ENCODE measurements at places on chromosomes 3 and 15. TPM values are rescaled to one million over a fixed set of nuclear protein-coding genes. Genes with fewer than 3 reads are reported as not detected.

The GRM2 gene
- 11.6 TPM for polyA plus RNA-seq

The LSMEM2 gene
- not detected for polyA plus RNA-seq

The LMCD1 gene
- 3.5 TPM for polyA plus RNA-seq

The CMTM8 gene
- polyA plus RNA-seq, result not detected

The UTS2B gene
- 0.46 TPM for polyA plus RNA-seq

The INSYN1 gene
- polyA plus RNA-seq, result 21.3 TPM

The UNC45A gene
- polyA plus RNA-seq, result 51.4 TPM

The NXPE3 gene
- 6.6 TPM for polyA plus RNA-seq

The SLC6A11 gene
- polyA plus RNA-seq, result 4.2 TPM

The LRRC31 gene
- polyA plus RNA-seq, result not detected

The MKRN3 gene
- polyA plus RNA-seq, result 13.9 TPM

The STAC gene
- polyA plus RNA-seq, result 5.5 TPM

The GPR149 gene
- 10.7 TPM for polyA plus RNA-seq

The CD200R1 gene
- polyA plus RNA-seq, result 0.72 TPM

The SLC24A5 gene
- polyA plus RNA-seq, result 0.76 TPM

The FBLN2 gene
- polyA plus RNA-seq, result 0.30 TPM

The ARHGAP11A gene
- polyA plus RNA-seq, result 0.50 TPM

The CDC25A gene
- polyA plus RNA-seq, result 9.8 TPM

The OIP5 gene
- 0.92 TPM for polyA plus RNA-seq

The TPRG1 gene
- polyA plus RNA-seq, result 1.6 TPM

The RLBP1 gene
- polyA plus RNA-seq, result 0.16 TPM

The LIPC gene
- polyA plus RNA-seq, result not detected

The RTP1 gene
- 2.0 TPM for polyA plus RNA-seq

The ANKRD34C gene
- polyA plus RNA-seq, result not detected

The MSL2 gene
- 14.9 TPM for polyA plus RNA-seq

The CNTN6 gene
- 1.7 TPM for polyA plus RNA-seq

The FSTL1 gene
- polyA plus RNA-seq, result 12.3 TPM

The PLAAT1 gene
- polyA plus RNA-seq, result 10.7 TPM

The BFSP2 gene
- polyA plus RNA-seq, result not detected

The XCR1 gene
- polyA plus RNA-seq, result not detected

The ANKUB1 gene
- not detected for polyA plus RNA-seq

The FETUB gene
- not detected for polyA plus RNA-seq

The FBN1 gene
- 22.0 TPM for polyA plus RNA-seq

The FHIT gene
- polyA plus RNA-seq, result not detected

The SHQ1 gene
- 14.3 TPM for polyA plus RNA-seq

Data from neural cell (in vitro differentiated cells).